ENCODE measurements at places on chromosomes 2 and 18.

DNA sequence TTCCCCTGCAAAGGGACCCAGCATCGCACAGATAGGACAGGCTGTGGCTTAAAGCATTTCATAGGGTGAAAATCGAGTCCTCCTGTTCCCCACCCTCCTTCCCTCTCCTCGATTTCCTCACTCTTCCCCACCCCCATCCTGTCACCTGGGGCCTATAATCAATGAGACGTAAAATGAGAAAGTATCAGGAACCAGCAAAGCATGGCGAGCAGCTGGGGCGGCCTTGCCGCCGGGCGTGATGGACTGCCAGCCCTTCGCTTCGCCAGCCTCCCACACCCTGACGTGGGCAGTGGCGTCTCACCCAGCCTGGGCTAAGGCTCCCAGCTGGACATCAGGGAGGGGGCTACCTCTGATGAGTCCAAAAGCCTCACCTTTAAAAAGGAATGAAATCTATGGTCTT, 11.1 kb downstream of the SLC30A3 start:
- no peak for DNase-seq

- no peak for DNase-seq
Observed at GRCh38 chr2:197596766-197597165, 78.6 kb downstream of the RFTN2 start.

DNA sequence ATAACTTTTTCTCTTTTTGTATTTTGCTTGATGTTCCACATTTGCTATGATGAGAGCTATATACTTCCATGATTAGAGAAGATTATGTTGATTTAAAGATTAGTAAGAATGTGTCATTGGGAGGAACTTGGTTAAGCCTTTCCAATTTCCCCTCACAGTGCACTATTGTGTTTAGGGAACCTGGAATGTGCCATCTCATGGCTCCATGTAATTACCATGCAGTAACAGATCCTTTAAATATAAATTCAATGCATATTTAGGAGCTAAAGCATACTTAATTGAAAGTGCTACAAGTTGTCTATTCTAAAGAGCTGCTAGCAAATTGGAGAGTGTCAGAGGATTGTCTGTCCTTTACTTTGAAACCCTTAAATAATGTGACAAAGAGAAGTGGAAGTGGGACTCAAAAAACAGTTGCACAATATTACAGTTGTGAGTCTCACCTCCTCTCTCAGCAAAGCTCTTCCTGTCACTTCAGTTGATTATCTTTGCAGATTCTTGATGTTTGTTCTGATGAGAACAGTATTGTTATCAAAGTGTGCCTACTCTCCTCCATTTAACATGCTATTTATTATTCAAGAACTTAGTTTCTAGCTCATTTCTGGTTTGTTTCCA, 1162.7 kb upstream of the ZEB2 start:
- DNase-seq = no peak

DNA sequence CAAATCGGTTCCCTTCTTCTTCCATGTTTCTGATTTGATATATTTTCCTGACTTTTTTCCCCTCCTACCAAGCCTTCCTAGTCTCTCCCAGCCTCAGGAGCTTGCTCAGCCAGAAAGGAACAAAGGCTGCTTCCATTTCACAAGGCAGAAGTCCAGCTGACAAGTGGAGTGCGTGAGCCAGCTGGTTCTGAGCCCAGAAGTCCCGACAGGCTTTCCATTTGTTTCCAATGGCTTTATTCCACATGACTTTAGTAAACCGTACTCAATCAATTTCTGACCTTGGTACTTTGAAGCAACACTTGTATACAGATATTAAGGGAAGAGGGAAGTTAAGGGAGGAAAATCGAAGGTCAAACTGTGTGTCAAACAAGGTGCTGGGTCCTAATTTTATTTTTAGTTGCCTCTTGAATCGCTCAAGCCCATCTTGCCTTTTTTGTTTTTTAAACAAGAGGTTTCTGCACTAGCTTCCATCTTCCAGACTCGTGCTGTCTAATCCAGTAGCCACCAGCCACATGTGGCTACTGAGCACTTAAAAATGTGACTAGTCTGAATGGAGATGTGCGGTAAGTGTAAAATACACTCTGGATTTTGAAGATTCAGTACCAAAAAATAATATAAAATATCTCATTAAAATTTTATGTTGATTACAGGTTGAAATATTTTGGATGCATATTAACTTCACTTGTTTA, 36.2 kb downstream of the WIPF1 start:
- no peak for DNase-seq

GRCh38 chr2:216692636-216693413, 2.5 kb downstream of the IGFBP5 start:
- peak; percentile 66 for DNase-seq

GRCh38 chr2:120680136-120680761, 55.4 kb upstream of the GLI2 start:
- DNase-seq = peak; percentile 58

- DNase-seq = no peak
Observed at GRCh38 chr2:96506907-96507240, 1.7 kb upstream of the NEURL3 start.
